ENCODE measurements at places on chromosomes 13 and 19. TPM values are rescaled to one million over a fixed set of nuclear protein-coding genes. Genes with fewer than 3 reads are reported as not detected.

DNA sequence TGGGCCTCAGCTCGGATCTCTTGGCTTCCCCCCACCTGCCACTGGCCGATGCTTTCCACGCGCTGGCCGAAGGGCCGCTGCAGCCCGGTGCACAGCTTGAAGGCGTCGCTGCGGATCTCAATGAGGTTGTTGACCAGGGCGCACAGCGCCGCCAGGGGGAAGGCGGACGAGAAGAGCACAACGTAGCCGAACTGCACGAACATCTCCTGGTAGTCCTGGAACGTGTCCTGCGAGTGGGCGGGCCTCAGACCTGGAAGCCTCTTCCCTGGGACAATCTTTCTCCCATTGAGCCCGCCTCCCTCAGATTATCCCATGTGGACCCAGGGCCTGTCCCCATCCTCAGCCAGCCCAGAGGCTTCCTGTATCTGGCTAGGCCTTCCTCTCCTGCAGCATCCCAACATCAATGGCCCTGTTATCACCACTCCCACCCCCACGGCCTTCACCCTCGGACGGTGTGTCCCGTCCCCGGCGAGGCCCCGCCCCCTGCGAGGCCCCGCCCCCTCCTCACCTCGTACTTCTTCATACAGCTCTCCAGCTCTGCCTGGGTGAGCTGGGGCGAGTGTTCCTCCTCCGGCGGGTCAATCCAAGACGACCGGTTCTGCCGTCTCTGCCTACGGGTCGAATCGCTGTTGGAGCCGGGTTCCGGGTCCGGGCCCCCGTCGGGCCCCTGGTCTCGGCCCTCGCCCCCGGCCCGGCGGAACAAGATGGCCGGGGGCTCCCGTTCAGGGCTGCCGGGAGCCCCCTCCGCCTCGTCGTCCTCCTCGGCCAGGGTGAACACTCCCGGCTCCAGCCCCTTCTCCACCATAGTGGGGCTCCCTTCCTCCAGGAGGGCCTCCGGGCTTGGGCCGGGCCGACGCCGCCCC lies 6.8 kb downstream of the ANO8 start:
- H3K27me3 ChIP-seq: no peaks in the 10 kb centered on the region
- H3K36me3 ChIP-seq: no peaks in the 10 kb centered on the region
- H3K27ac ChIP-seq: no peak overlapping the region
- H3K4me1 ChIP-seq: peaks cover 5% of the 10 kb centered on the region
- H3K4me3 ChIP-seq: peak overlapping the region; percentile 63

- H3K27ac ChIP-seq: peak within 1 kb of the TSS; percentile 72
- H3K4me1 ChIP-seq: peaks cover 36% of the 10 kb centered on the region
- H3K4me3 ChIP-seq: peak within 1 kb of the TSS; percentile 70
Observed at GRCh38 chr19:42528354-42529247, at the start of gene CEACAM1. Gene CEACAM1, minus strand, starts transcription at chr19:42528481. Its CDS starts 107 bp downstream, at chr19:42528374.

DNA sequence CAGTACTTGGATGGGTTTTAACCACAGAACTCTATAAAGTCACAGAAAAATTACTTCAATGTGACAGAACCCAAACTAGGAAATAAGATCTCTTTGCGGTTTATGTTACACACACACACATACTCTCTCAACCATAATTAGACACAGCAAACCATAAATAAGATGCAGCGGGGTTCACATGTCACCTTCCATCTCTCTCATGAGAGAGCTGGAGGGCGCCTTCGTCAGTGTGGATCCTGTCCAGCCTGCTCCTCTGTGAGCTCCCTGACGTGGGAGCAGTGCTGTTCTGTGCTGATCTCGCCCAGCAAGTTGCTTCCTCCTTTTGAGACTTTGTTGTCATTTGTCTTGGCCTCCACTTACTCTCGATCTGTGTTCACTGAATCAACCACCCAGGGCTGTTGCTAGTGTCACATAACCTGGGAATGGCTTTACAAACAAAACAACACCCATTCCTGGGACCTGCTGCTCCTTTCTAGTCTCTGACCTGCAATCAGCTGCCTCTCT lies 204.9 kb upstream of the KL start:
- H3K4me3 ChIP-seq: peak overlapping the region; percentile 19
- H3K4me1 ChIP-seq: peaks cover 16% of the 10 kb centered on the region
- no peaks in the 10 kb centered on the region for H3K27me3 ChIP-seq
- peak overlapping the region; percentile 49 for H3K27ac ChIP-seq
- H3K36me3 ChIP-seq: no peaks in the 10 kb centered on the region

DNA sequence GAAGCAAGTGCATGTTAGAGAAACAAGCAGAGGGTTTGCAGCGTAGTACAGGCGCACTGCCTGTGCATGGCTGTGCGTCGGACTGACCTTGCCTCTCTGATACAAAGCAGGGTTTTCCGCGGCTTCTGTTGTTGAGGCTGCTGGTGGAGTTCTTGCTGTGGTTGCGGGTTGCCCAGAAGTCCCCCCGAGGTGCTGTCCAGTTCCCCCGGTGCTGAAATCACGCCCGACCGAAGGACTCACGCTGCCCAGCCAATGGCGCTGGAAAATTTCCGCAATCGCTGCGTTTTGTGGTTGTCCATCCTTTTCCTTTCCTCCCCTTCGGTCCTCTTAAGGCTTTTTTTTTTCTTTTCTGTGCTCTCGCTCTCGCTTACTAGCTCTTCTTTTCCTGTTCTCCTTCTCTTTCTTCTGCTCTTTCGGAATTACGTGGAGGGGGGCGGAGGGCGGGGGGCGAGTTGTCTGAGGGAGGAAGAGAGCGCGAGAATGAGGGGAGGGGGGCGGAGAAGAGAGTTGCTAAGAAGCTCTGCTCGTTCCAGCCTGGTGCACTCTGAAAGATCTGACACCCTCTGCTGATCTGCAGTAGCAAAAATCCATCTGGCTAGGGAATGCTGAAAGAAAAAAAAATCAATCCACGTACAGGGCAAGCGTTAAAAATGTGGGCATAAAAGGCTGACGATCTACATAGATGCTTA lies at the start of gene SLITRK1:
TSS of gene SLITRK1 (minus strand) at position 558 of the 689 bp plus-strand sequence. CDS start 967 bp downstream, outside the sequence.
- no peak within 1 kb of the TSS for H3K27ac ChIP-seq
- DNase-seq: peak; percentile 32
- no peaks in the 10 kb centered on the region for H3K36me3 ChIP-seq
- peaks cover 17% of the 10 kb centered on the region for H3K4me1 ChIP-seq
- peaks cover 77% of the 10 kb centered on the region for H3K27me3 ChIP-seq
- H3K4me3 ChIP-seq: no peak within 1 kb of the TSS

Gene SYNGR4
- total RNA-seq: not detected

DNA sequence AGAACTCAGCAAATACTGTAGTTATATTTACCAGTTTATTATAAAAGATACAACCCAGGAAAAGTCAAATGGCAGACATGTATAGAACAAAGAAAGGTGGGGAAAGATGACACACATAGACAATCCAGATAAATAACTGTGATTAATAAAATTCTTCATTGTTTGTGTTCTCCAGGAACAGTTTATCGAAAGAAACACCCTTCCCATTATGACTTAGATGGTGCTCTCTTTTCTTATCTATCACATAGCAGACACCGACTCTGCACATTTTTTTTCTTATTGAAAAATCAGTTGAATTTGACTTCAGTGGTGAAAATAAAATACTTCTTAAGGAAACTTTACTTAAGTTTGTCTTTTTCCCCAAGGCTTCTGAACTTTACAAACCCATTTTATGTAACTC lies 6.2 kb downstream of the ZNF708 start:
- H3K36me3 ChIP-seq: peaks cover 90% of the 10 kb centered on the region
- H3K27me3 ChIP-seq: no peaks in the 10 kb centered on the region
- H3K4me1 ChIP-seq: peaks cover 43% of the 10 kb centered on the region
- no peak for DNase-seq
- no peak overlapping the region for H3K27ac ChIP-seq

- no peaks in the 10 kb centered on the region for H3K4me1 ChIP-seq
- no peak overlapping the region for H3K27ac ChIP-seq
- H3K4me3 ChIP-seq: no peak overlapping the region
- no peak for DNase-seq
Observed at GRCh38 chr13:21130116-21130515, 46.2 kb downstream of the SKA3 start.

DNA sequence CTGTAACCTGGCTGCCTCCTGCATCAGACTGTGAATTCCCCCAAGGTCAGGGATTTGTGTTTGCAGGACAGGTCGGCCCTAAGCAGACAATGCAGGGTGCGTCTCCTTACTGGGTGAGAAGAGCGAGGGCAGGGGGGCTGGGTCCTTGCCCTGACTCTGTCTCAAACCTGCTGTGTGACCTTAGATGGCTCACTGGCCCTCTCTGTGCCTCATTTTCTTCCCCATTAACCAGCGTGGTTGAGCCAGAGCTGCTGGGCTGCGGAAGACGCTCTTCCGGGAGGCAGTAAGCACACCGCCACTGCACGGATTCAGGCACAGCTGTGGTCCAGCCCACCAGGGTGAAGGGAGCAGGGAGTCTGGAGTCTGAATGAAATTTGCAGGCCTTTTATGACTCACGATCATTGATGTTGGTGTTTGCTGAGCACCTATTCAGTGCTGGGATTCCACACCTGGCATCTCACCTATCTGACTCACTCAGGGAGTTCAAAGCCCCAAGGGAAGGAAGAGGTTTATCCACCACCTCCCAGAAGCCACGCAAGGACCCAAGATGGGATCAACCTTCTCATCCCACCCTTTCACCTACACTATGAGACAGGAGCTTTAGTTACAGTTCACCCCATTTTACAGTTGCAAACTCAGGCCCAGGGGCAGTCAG lies 2.5 kb downstream of the AKT1S1 start:
- peaks cover 10% of the 10 kb centered on the region for H3K36me3 ChIP-seq
- H3K4me1 ChIP-seq: peaks cover 32% of the 10 kb centered on the region
- peak overlapping the region; percentile 50 for H3K27ac ChIP-seq
- no peak for DNase-seq

Gene C13orf46
- total RNA-seq: 0.96 TPM

GRCh38 chr13:40388617-40389016 lies 277.8 kb downstream of the FOXO1 start:
- peaks cover 18% of the 10 kb centered on the region for H3K36me3 ChIP-seq
- peak; percentile 81 for DNase-seq
- H3K4me3 ChIP-seq: peak overlapping the region; percentile 80
- H3K4me1 ChIP-seq: peaks cover 47% of the 10 kb centered on the region
- H3K27ac ChIP-seq: peak overlapping the region; percentile 94

- DNase-seq: no peak
- no peak overlapping the region for H3K27ac ChIP-seq
- peaks cover 8% of the 10 kb centered on the region for H3K4me1 ChIP-seq
- H3K36me3 ChIP-seq: no peaks in the 10 kb centered on the region
- peak overlapping the region; percentile 33 for H3K4me3 ChIP-seq
- peaks cover 61% of the 10 kb centered on the region for H3K27me3 ChIP-seq
Observed at GRCh38 chr13:113864273-113864890, 506 bp upstream of the GAS6 start.

DNA sequence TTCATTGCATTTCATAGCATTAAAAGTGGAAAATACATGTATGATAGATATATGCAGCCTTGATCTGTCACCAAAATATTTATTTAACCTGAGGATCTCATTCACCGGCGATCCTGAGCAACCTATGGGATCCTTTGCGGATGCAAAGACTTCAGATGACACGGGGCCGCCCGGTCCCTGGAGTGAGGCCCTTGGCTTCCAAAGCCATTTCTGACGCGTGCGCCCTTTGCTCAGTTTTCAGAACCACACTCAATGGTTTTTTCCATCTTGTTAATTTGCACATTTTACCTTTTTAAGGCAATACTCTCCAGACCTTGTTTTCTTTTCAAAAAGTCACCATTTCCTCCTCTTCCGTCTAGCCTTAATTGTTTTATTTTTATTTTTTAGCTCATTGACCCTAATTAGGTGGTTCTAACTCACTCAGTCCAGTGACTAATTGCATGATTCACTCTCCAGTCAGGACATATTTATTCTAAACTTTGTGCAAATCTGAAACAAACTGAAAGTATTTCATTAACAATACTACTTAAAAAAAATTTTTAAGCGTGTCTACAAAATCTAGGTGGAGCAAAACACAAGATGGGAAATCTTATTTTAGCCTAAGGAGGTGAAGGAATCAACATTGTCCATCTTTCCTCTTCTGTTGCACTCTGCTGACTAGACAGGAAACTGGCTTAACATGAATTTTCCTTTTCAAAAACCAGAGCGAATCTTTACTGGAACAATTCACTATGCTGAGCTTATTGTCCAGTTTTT lies 47.9 kb downstream of the COL4A1 start:
- no peak for DNase-seq
- H3K36me3 ChIP-seq: peaks cover 2% of the 10 kb centered on the region
- H3K4me3 ChIP-seq: no peak overlapping the region
- peaks cover 31% of the 10 kb centered on the region for H3K27me3 ChIP-seq

- H3K27me3 ChIP-seq: no peaks in the 10 kb centered on the region
- H3K4me3 ChIP-seq: no peak overlapping the region
- no peak for DNase-seq
- no peaks in the 10 kb centered on the region for H3K4me1 ChIP-seq
- H3K27ac ChIP-seq: no peak overlapping the region
- H3K36me3 ChIP-seq: no peaks in the 10 kb centered on the region
Observed at GRCh38 chr13:110010404-110011138, 224.2 kb upstream of the IRS2 start.

- peak; percentile 62 for DNase-seq
- H3K4me3 ChIP-seq: peak overlapping the region; percentile 70
- no peak overlapping the region for H3K27ac ChIP-seq
Observed at GRCh38 chr19:50817941-50818858, 5.4 kb downstream of the KLK1 start.

Measured in activated naive CD8-positive, alpha-beta T cell treated with anti-CD3 and anti-CD28 coated beads for 36 hours (primary cell).